ENCODE measurements at places on chromosomes 16 and 17.

DNA sequence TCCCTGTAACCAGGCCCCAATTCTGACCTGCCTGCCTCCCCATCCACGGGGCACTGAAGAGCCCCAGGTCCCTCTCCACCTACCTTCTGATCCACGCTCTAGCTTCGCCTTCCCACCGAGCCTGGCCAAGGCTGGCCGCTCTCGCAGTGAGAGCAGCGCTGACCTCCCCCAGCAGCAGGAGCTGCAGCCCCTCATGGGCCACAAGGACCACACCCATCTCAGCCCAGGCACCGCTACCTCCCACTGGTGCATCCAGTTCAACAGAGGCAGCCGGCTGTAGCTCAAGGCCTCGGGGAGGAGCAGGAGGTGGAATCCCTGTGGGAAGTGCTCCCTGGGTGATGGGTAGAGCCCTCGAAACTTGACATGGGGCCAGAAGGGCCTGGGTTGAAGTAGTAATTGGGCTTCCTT is 8.4 kb upstream of the PLEKHG4 start:
- no peak for DNase-seq

- DNase-seq = no peak
Measured at GRCh38 chr16:3193221-3194212, 5.5 kb downstream of the OR1F1 start.

DNA sequence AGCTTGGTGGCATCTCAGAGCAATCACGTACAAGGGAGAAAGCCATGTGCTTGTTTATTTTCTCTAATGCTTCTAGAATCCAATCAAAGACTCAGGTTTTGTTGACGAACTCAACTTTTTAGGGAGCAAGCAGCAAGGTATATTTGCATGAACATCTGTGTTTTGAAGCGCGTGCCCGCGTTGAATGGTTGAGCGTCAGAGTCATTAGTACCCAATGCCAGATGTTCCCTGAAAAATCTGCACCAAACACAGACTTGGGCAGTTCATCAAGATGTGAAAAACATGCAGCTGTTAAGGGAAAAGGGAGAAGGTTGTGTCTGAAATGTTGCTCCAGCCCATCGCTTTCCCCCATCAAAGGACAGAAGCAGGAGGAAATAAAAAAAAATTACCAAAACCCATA is 170.4 kb downstream of the SNX29 start:
- no peak for DNase-seq

DNA sequence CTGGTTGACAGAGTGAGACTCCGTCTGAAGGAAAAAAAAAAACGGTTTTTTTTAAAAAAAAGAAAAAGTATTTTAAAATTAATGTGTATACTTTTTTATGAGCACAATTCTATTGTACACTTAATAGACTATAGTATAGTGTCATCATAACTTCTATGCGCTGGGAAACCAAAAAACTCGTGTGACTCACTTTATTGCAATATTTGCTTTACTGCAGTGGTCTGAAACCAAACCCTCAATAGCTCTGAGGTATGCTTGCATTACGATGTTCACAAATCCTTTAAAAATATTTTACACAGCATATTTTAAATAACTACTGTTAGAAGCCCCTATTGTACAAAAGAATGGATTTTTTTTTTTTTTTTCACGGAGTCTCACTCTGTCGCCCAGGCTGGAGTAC is 12.4 kb upstream of the MAP2K6 start:
- no peak for DNase-seq

GRCh38 chr16:23843143-23843542 is 7.4 kb downstream of the PRKCB start:
- no peak for DNase-seq

DNA sequence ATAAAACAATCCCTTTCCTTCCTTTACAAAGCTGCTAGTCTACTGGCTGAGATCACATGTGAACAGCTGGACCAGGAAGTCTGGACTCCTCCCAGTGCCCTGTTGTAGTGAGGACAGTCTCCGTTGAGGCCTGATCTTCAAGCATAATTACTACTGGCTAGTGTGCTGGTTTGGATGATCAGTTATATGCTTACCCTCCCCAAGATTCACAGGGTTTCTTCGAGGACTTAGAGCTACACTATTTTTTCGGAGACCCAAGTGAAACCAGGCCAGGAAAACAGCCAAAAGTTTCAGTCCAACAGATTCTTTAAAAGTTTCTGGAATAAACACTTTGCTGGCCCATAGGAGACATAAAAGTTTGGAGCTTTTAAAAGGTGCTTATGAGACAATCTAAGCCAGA is 194.9 kb upstream of the CDH11 start:
- DNase-seq = no peak

DNA sequence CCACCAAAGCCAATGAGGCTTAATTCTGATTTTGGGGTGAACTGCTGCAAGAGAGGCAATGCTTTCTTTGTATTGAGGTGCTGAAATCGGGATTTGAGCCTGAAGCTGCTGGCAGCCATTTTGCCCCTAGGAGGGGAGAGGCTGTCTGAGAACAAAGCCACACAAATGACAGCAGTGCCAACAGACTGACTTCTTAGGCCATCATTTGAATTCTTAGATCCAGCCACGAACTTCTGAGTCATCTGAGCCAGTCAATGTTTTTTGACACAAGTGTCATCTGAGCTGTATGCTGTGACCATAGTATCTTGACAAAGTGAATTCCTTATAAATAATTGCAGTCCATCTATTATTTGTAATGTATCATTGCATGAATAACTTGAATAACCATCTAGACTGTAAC is 29.0 kb downstream of the HYDIN start:
- DNase-seq = no peak
